ENCODE measurements at places on chromosomes 3 and 15. TPM values are rescaled to one million over a fixed set of nuclear protein-coding genes. Genes with fewer than 3 reads are reported as not detected.

- no peak for DNase-seq
Observed at GRCh38 chr3:194269610-194270145, 81.5 kb downstream of the CPN2 start.

DNA sequence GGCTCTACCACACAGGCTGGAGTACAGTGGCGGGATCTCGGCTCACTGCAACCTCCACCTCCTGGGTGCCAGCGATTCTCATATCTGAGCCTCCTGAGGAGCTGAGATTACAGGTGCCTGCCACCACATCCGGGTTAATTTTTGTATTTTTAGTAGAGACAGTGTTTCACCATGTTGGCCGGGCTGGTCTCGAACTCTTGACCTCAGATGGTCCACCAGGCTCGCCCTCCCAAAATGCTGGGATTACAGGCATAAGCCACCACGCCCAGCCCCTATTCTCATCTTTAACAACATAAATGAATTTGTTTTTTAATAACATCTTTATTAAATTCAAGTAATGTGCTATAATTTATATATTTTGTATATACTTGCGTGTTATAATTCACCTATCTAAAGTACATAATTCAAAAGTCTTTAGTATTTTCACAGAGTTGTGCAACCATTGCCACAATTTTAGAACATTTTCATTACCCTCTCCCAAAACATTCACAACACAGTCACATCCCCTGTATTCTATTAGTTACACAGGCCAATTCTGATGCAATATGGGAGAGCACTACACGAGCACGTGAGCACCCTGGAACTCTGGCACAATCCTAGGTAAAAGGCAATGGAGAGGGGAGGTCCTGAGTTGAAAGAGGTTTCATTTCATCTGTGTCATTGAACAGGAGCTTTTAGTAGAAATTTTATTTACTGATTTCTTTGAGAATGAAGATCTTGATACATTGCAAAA lies 21.2 kb upstream of the MTMR14 start:
- no peak for DNase-seq

DNA sequence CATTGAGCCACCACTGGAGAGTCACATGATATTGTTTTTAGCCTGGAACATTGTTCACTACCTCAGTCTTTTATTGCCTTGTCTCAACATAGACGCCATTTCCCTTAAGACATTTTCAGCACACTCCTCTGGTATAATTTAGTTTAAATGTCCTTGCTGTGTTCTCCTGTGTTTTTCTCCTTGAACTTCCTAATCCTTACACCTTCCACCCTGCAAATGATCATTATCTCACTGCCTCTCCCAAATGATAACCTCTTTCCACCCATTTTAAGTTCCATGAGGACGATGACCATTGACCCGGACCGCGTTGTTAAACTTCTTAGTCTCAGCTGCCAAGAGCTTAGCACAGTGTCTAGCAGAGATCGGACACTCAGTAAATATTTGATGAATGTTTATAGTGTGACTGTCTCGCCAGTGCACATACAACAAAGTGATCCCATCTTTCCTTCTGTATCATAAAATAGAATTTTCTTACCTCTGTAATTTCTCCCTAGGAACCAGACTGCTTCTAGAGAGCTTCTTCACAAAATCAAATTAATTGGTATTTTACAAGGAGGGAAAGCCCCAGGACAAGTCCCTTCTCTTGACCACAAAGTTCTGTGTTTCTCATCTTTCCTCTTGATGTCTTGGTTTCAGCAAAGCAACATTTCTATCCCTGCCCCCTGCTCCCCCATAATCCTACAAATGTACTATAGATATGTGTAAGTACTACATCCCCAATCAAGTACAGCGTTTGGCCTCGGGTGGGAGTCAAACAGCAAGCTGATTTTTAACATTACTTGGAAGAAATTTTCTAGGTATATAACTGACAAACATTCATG lies 429.6 kb downstream of the LPP start:
- peak; percentile 79 for DNase-seq

GRCh38 chr15:85019815-85020590 lies 38.3 kb downstream of the PDE8A start:
- peak; percentile 10 for DNase-seq

DNA sequence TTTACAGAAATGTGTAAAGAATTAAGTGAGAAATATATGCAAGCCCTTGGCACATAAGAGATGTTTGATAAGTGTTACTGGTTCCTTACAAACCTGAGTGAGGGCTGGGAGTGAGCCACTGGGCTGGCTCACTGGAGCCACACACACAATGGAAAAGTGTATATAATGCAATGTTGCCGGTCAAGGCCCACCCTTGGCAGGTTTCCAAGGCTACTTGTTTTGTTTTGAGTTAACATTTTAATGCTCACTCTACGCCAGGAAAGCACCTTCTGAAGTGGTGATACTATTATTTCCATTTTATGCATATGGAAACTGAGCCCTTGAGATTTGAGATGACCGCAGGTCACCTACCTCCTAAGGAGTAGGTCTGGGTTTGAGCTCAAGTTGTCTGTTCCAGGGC lies 71.8 kb upstream of the FHIT start:
- DNase-seq = no peak

- DNase-seq = no peak
Observed at GRCh38 chr3:127949446-127950055, 34.5 kb downstream of the KBTBD12 start.

DNA sequence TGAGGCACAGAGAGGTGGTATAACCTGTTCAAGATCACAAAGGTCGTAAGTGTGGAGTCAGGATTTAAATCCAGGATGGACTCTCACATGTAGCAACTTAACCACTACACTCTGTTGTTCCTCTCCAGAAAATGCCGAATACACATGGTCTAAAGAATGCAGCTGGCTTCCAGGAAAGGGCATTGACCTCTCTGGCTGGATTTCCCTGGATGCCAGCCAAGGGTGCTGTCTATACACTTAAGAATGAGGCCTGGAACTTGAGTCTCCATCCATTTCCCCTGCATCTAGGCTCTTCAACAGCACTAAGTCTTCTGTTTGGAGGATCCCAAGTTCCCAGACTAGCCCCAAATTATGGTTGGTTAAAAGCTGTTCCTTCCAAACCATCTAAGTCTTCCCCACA lies 60.5 kb downstream of the CERS3 start:
- DNase-seq = no peak

DNA sequence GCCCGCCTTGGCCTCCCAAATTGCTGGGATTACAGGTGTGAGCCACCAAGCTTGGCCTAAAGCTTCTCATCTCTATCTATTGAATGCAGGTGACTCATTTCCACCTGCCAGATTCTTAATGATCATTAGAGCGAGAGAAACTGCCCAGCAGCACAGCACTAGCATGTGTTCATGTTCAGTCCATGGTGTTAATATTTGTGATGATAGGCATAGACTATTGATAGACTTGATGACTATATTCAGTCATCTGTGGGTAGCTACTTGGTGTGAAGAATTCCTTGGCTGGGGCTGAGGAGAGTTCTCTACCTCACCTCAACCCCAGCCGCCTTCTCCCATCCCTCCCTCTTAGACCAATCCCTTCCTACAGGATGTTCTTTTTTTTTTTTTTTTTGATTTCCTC lies 60.0 kb downstream of the ST6GAL1 start:
- DNase-seq = no peak

- peak; percentile 39 for DNase-seq
Observed at GRCh38 chr3:59935025-59935424, 885.2 kb upstream of the CFAP20DC start.

DNA sequence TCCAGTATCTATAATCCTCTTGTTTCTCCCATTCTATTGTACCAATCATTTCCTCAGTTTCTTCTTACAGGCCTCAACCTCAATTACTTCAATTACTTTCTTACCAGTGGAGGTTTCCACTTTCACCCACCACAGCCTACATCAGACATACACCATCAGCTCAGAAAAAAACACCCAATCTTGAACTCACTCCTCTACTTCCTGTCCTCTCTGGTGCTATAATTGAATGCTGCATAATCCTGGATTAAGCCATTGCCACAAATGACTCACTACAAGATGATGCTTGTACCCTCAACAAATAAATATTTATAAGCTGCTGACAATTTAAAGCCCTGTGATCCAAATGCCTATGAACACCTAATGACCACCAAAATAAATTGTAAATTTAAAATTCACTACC lies 18.5 kb downstream of the RYK start:
- DNase-seq = peak; percentile 35

- peak; percentile 22 for DNase-seq
Observed at GRCh38 chr15:91258415-91258759, 158.3 kb downstream of the SV2B start.

Gene STX19
- not detected for total RNA-seq

Gene ZNF621
- total RNA-seq = 19.1 TPM

Gene ST8SIA2
- not detected for total RNA-seq

Gene P2RY13
- not detected for total RNA-seq
